Breast epithelium (tissue), 4 donors: ENCODE measurements at places on chromosomes 7 and 10. TPM values are rescaled to one million over a fixed set of nuclear protein-coding genes. Genes with fewer than 3 reads are reported as not detected.

The FAM3C gene
- total RNA-seq, result 35.8 TPM

The STEAP4 gene
- total RNA-seq, result 165 TPM

The TET1 gene
- 6.9 TPM for total RNA-seq

The LRIT1 gene
- total RNA-seq, result not detected

The SLC16A12 gene
- 2.6 TPM for total RNA-seq

The OR6V1 gene
- not detected for total RNA-seq

The AKR1D1 gene
- 0.59 TPM for total RNA-seq

The DENND2A gene
- 6.9 TPM for total RNA-seq

The ZNF488 gene
- total RNA-seq, result 0.44 TPM

The GBF1 gene
- total RNA-seq, result 25.8 TPM

The WIPF3 gene
- 0.66 TPM for total RNA-seq
